ENCODE measurements at places on chromosomes 12 and 14.

- DNase-seq = no peak
Observed at GRCh38 chr12:92992041-92992440, 62.9 kb upstream of the EEA1 start.

DNA sequence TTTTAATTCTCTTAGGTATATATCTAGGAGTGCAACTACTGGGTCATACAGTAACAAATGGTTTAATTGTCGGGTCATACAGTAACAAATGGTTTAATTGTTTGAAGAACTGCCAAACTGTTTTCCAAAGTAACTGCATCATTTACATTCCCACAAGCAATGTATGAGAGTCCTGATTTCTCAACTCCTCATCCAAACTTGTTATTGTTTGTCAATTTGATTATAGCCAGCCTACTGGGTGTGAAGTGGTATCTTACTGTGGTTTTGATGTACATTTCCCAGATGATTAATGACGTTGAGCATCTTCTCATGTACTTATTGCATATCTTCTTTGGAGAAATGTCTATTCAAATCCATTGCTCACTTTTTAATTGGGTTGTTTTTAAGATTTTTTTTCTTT is 67.6 kb upstream of the CFL2 start:
- no peak for DNase-seq

- no peak for DNase-seq
Observed at GRCh38 chr14:73427516-73428264, 30.7 kb downstream of the NUMB start.

DNA sequence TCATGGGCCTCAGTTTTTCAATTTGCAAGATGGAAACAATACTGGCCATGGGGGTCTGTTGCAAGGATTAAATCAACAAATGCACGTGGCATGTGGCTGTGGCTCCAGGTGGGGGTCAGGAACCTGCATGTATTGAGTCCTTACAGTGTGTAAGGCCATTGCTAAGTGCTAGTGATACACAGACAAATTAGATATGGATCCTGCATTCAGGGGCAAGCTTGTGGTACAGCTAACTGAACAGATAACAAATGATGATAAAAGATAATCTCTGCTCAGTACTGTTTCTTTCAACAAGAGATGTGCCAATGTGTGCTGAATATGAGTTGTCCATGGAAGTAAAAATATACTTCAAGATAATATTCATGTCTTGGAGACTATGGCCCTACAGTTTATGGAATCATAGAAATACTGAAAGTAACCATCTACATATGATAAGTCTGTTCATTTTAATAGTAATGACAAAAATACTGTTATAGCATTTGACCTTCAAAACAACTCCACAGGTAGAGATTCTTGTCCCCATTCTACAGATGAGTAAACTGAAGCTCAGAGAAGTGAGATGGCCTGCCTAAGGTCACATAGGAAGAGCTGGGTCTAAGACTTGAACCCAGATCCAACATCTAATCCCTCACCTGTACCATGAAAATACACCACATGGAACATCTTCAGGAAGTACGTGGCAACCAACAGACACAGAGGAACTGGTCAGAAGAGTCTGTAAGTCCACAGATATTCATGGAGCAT is 7.2 kb upstream of the WSCD2 start:
- DNase-seq = no peak

DNA sequence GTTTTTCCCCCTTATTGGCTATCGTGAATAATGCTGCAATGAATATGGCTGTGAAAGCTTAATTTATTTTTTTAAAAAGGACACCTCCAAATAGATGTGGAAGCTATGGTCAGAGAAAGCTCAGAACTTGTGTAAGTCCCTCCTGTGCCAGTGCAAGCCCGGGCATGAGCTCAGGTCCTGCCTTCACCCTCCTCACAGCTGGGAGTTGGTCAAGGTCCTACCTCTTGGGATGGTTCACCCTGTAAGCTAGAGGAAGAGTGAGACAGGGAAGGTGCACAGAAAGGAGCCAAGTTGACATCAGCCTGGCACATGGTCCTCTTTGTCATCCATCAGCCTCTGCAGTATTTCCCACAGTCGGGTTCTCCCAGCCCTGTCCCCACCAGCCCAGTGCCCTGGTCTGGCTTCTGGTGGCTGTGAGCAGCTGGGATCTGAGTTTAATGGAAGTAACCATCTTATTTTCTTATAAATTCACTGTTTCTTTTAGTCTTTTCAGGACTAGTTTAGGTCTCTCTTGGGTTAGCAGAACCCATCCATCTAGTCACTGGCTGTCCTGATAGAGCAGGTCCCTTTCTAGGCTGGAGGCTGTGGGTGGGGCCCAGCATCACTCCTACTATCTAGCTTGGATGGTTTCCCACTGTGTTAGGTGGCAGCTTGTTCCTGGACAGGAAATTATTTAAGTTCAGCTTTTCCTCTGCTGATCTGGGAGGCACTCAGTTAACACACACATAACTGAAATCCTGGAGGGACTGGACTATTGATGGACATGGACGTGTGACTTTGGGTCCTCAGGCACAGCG is 11.8 kb upstream of the PLEKHG3 start:
- DNase-seq = no peak

DNA sequence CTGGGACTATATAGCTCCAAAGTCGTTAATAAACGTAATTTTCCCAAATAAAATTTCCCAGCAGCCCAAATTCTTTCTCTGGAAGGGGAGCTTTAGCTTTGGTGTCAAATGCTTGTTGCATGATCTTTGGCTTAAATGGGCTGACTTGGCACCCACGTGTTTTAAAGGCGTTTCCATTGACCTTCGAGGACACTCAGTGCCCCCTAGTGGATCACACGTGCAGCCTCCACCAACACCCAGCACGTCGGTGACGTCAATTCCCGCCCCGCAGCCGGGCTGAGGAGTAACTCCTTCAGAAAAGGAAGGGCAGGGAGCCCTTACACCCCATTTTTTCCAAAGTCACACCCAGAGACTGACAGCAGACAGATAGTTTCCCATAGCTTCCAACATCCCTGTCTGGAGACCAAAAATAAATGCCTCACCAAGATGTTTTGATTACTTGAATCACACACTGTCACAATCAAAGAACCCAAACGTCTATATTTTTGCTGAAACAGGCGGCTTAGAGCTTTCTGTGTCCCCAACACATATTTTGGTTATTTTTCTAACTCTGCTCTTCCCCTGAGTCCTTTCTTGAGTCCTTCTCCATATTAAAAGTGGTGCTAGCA is 707.9 kb downstream of the AACS start:
- DNase-seq = no peak

- no peak for DNase-seq
Observed at GRCh38 chr12:52080403-52081251, 1.1 kb downstream of the SMIM41 start.

GRCh38 chr12:63304887-63305316 is 153.9 kb upstream of the AVPR1A start:
- DNase-seq = no peak

- DNase-seq = no peak
Observed at GRCh38 chr12:76855271-76855670, 23.5 kb downstream of the CSRP2 start.

Data from left ventricle myocardium superior (tissue), 1 donor.